ENCODE measurements at places on chromosomes 1 and 21.

DNA sequence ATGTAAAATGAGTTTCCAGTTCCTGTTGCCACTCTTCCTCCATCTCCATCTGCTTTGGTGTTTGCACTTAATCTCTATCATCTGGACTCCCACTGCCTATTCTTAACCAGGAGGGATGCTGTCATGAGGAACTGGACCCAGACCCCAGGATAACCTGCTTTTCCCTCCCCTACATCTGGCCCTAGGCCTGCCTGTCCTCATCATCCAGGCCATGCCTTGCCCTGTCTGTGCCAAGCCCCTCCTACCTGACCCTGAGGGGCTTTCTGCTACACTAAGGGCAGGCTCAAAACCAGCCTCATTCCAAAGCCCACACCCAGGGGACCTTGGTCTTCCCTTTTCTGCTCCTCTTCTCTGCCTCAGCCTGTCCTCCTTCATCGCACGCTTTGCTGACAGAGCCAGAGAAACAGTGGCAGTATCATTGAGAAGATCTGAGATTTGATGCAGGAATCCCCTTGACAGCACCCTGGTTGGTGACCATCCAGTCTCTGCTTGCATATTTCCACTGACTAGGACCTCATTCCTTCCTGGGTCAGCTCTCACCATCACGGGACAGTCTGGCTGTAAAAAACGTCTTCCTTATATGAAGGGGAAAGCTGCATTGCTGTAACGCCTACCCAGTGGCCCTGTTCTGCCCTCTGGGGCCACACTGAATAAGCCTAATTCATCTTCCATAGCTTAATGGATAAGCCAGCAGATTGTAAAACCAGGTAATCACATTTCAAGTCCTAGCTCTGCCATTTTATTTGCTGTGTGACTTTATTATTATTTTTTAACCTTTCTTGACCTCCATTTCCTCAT lies 38.8 kb downstream of the PLXNA2 start:
- no peak for DNase-seq

DNA sequence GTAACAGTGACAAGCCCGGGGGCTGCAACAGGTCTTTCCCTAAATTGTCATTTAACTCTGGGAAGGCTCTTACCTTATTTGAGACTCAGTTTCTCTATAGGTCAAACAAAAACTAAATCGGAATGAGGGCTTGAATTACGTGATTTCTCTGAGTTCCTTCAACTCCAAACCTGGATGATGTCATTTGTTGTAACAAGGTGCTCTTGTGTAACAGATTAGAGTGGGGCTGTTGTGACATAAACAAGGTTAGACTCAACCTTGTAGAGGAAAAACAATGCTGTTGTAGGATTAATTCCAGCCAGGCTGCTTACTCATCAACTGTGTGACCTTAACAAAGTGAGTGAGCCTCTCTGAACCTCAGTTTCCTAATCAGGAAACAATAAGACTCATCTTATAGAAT lies 74.4 kb downstream of the SUSD4 start:
- DNase-seq, result no peak

- DNase-seq, result no peak
Measured at GRCh38 chr1:109312246-109312645, 5.4 kb upstream of the MYBPHL start.

- DNase-seq, result no peak
Measured at GRCh38 chr21:44778499-44778911, 23.1 kb downstream of the UBE2G2 start.

DNA sequence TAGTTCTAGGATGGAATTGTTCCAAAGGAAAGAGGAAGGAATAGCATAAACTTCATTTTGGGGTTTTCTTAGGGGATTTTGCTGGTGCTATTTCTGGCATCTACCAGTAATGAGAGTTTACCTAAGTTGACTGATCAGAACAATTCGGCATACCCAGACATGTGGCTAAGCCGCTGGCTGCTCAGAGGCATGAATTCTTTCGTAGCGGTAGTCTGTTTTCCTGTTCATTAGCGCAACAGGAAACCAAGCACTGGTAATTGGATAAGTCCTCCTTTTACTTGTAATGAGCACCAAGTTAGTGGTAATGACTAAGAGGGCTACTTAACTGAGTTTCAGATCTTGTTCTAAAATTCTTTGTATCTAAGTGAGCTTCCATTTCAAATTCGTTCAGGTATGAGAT lies 38.6 kb downstream of the C21orf91 start:
- no peak for DNase-seq

DNA sequence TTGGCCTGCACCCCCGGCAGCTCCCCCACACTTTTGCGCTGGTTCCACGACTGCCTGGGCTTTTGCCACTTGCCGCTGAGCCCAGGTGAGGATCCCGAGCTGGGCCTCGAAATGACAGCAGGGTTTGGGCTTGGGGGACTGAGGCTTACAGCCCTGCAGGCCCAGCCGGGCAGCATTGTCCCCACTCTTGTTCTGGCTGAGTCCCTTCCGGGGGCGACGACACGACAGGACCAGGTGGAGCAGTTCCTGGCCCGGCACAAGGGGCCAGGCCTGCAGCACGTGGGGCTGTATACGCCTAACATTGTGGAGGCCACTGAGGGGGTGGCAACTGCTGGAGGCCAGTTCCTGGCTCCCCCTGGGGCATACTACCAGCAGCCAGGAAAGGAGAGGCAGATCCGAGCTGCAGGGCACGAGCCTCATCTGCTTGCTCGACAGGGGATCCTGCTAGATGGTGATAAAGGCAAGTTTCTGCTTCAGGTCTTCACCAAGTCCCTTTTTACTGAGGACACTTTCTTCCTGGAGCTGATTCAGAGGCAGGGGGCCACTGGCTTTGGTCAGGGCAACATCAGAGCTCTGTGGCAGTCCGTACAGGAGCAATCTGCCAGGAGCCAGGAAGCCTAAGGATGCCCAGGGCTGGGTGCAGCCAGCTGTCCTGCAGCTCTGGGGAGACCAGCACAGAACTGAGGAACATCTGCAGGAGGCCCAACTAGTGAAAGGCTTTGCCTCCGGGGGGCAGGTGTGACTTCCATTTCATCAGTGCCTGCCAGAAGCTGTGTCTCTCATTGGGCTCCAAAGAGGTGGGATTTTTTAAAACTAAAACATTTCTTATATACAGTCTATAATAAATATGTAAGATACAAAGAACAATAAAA lies 1.2 kb downstream of the HPDL start:
- DNase-seq, result no peak

DNA sequence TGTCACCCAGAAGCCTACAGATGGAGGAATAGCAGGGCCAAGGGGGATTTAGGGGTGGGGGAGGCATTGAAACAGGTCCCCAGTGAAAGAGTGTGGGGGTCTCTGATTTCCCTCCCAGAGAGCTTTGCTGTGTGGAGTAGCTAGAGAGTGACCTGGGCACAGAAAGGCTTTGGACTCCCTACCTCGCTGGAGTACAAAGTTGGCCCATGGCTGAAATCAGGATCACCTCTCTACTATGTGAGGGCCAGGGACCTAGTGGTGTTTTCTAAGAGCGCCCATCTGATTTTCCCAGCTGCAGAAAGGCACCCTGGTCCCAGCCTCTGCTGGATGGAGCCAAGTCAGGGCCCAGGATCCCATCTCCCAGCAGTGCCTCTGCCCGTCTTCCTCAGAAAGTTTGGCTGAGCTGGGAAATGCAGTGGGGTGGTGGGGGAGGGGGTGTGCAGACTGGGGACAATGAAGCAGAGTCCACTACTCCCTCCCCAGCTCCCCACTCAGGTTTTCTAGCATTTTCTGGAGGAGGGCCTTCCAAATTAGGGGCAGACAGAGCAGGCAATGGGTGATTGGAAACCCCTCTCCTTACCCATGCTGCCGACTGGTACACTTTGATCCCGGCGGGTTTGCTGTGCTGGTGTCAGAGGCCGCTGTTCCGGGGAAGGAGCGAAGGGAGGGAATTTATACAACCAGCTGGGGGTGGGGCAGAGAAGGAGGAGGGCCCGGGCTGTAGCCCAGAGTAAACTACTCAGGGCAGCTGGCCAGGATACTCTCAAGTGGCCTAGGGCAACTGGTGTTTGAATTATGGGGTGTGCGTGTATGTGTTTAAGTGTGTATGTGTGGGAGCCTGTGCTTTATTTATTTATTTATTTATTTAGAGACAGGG lies at the start of gene SELENBP1:
TSS of gene SELENBP1 (minus strand) at position 648 of the 877 bp plus-strand sequence. CDS start at position 584, 64 bp downstream.
- no peak for DNase-seq

GRCh38 chr1:212045981-212046380 lies 10.4 kb downstream of the DTL start:
- DNase-seq, result no peak

Measured in GM19239 (cell line).